ENCODE measurements at places on chromosomes 11 and 22.

DNA sequence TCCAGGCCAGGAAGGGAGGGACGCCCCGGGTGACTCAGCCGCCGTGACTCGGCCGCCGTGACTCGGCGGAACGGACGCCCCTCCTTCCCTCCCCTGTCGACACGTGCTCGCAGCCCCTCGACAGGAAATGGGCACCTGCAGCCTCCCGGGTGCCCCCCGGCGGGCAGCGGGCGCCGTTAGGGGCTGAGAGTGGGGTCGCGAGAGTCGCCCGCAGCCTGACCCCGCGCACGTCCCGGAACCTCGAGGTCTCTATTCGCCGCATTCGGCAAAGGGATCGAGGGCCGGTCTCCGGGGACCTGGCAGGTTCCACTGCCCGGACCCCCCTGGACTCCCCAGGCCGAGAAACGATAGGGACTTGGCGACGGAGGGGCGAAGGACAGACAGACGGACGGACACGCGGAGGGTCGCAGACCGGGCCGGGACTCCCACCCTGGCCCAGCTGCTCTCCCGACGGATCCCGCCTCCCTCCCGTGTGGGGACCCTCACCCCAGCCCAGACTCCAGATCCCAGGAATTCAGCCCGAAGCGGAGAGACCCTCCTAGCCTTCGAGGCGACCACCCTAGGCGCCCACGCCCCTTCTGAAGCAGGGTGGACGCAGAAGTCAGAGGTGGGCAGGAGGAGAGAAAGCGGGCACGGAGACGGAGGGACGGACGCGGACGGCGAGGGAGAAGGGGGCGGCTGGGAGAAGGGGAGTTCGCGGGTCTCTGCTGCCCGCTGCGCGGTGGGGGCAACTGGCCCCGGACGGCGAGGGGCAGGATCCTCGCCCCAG lies 648 bp downstream of the FOSL1 start:
- DNase-seq, result no peak

DNA sequence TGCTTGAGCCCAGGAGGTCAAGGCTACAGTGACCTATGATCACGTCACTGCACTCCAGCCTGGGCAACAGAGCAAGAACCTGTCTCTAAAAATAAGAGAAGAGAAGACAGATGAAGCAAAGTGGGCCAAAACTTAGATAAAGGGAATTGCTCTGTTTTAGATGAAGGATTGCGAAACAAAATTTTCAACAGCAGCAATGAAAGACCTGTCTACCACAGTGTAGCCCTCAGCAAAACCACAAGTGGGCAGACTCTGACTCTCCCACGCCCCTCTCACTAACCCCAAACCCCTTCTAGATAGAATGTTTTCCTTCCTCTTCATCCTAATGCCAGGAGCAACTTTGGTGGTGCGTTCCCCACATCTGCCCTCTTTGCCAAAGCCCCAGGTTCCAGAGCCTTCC lies 105.6 kb upstream of the ALDH3B2 start:
- DNase-seq, result no peak

GRCh38 chr11:62456630-62457029 lies 37.8 kb downstream of the SCGB1A1 start:
- peak; percentile 7 for DNase-seq

DNA sequence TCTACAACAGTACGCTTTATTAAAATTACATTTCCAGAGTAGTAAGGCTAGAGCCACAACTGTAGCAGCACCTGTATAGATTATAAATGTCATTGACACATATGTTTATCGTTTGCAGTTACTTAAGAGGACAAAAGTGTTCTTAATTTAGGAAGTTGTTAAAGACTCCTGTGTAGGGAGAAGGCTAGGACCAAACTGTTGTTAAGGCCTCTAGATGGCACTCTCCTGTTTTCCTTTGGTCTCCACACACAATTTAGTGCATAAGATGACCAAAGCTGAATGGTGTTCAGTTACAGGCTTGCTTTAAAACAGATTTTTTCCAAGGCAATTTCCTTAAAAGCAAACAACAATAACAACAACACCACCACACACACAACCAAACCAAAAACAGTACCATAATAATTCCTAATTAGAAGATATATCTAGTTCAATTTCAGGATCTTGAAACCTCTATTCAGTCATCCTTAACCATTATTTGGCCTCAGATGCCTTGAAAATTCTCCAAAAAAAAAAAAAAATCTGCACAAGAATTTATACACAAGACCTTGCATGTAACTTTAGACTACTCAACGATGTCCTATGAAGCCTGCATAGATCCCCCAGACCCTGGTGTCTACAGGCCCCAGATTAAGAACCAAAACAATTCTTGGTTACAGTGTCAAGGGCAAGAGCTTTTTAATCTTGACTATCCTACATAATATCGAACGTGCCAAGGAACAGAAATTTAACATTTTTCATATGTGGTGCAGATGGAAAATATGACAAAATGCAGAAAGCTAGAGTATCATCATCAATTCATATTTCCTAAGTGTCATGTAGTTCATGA lies 42.6 kb upstream of the APOA1 start:
- DNase-seq, result peak; percentile 42

- DNase-seq, result no peak
Measured at GRCh38 chr11:94148189-94148588, 19.5 kb downstream of the PANX1 start.

- no peak for DNase-seq
Measured at GRCh38 chr22:19879992-19880785, 25.5 kb upstream of the GNB1L start.

- DNase-seq, result peak; percentile 4
Measured at GRCh38 chr11:129766898-129767604, 48.6 kb upstream of the TMEM45B start.

DNA sequence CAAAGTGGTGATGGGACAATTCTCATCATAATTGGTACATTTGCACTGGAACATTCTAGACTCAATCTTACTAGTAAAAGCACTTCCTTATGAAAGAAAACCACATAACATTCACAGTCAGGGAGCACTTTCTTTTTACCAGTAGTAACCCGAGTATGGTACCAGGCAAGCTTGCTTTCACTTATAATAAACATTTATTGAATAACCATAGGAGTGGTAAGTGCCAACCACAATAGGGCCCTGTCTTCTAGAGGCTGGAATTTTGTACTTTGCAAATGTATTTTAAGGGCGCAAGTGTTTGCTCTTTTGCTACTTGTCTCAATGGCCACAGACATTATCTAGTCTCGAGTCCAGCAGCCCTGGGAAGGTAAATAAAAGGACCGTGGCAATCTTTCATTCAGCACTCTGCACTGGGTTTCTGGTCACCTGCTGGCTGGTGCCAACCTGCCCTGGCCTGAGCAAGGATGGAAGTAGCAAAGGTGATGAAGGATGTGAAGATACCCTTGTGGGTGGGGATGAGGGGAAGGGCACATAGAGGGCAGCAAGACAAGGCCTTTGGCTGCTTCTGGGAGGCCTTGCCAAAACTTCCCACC lies 24.2 kb downstream of the C22orf31 start:
- DNase-seq, result no peak

DNA sequence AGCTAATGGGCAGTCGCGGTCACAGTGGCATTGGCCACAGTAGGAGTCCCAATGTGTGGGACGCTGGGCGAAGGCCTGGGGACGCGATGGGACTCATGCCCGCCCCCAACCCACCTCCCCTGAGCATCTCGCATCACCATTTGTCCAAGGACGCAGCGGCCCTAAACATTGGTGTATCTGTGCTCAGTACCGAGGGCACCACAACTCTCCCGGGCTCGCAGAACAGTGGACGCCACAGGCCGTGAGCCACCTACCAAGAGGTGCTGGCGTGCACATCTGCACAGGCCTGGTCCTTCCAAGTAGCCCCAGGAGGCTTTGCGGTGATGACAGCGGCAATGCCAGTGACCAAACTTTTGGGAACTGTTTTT lies 27.3 kb downstream of the RRP7A start:
- DNase-seq, result no peak

DNA sequence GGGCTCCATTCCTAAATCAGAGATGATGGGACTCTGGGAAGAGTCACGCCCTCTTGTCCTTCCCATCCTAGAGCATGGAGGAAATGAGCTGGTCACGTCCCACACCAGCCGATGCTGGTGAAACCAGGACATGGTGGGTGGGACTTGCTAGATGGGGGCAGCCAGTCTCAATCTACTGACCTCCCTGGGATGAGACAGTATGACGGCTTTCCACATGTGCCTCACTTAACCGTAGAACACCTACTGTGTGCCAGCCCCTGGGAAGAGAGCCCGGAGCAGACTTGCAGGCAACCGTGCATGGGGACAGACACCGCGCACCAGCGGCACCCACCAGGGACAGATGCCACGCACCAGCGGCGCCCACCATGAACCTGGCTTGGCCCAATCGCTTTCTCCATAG lies 3.8 kb downstream of the OSBPL5 start:
- DNase-seq, result no peak

- peak; percentile 23 for DNase-seq
Measured at GRCh38 chr11:73999581-74000306, 9.1 kb downstream of the UCP3 start.

- DNase-seq, result no peak
Measured at GRCh38 chr22:41892721-41893120, 22.2 kb downstream of the SHISA8 start.

- no peak for DNase-seq
Measured at GRCh38 chr22:46753360-46753759, 9.1 kb upstream of the TBC1D22A start.

DNA sequence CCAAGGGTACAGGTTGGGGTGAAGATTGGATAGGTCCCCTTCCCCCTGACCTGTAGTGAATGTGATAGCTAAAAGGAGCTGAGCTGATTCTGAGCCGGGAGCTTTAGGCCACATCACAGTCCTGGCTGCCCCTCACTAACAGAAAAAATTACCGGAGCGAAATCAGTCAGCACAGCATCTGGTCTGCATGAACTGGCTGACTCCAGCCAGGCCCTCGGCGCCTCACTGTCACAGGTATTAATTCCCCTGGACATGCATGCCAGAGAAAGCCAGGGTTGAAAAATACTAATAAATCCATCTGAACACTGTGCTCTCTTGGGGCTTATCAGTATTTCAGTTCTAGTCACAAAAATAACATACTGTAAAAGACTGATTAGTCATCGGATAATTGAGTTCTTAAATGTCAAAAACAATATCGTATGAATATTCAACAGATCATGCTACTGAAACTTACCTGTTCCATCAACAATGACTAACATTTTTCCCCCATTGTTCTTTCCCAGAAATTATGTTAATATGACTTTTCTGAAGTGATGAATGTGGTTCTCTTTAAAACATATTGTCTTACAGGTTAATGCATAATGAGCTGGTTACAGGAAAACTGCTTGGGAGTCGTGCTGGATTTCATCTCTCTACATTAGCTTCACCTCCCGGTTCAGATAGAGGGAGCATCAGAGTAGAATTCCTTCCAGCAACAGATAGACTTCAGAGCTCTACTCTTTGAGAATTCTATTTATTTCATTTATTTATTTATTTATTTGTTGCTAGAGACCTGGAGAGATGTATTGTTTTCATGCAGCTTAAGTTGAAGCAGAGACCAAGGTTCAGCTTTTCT lies 387.7 kb downstream of the NXPE2 start:
- DNase-seq, result no peak

- DNase-seq, result no peak
Measured at GRCh38 chr22:49768077-49768910, 59.4 kb downstream of the BRD1 start.

DNA sequence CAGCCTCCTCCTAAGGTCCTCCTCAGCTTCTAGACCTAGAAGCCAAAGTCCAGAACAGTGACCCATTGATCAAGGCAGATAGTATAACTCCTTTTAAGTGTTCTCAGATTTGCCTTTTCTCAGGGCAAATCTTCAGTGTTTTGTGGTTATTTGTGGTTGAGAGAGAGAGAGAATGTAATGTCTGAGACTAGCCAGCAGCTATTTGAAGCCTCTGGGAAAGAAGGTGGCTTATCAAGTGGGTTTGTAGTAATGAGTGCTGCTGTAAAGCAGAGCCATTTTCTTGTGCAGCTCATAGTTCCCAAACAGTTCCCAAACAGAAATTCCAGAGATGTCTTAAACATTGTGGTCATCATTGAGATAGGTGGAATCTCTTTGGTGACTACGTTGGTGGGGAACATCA lies 89.5 kb downstream of the RNF169 start:
- DNase-seq, result no peak

DNA sequence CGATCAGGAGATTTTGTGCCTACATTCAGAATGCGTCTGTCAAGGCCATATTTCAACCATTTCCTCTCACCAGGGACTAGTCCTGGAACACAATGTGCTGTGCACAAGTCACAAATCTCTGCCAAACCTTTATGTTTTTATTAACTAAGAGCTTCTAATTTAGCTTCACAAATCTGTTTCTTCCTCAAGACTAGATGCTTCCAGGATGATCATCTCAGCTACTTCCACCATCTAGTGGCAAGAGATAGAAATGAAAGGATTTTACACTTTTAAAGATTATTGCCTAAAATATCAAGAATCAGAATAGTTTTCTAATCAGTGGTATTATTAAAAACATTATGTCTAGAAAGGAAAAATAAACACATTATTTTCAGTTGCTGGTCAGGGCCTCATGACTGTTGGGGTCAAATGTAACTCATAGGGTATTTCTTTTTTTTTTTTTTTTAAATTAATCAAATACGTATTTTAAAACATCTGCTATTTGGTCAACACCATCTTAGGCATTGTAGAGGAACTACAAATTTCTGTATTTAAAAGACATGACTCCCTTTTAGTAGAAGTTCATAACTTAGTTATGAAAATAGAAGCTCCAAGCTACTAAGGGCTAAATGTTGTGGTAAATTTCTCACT lies 1102.6 kb downstream of the DLG2 start:
- DNase-seq, result no peak

DNA sequence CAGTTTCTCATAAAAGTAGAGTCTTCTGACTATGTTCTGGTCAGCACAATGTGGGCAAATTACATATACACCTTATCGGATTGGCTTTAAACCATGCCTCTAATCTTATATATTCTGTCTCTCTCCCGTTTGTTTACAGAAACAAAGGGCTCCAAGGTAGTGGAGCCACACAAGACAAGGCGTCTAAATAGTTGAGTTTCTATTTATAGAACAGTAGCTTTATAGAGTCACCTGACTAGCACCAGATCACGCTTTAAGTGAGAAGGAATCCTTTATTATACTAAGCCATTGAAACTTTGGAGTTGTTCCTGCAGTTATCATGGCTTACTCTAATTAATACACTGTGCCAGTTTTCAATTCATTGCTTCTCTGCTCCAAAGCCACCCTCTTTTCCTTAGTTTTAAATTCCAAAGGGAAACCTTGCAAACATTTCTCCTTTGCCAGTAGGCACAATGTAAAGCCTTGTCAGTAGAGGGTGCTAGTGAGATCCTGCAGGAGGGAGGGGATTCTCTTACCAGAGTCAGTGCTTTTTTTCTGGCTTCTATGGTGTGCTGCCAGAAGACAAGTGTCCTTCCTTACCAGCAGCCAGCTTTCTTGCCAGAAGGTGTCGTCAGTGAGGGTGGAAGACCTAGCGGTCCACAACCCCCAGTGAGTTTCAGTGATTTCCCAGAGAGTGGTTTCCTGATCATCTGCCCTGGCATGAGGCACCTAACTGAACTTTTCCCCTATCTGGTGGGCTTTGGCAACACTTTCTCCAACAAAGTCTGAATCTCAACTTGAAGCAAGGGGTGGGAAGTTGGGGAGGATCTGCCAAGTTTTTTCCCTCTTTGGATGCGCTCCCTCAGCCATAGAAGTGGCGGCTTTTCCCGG lies 71.7 kb downstream of the RAB38 start:
- peak; percentile 13 for DNase-seq

Measured in NCI-H2171 treated with DMSO at 0.1 percent for 48 hours (cell line).